Lower lobe of right lung (tissue), 2 donors: ENCODE measurements at places on chromosomes 6 and 20. TPM values are rescaled to one million over a fixed set of nuclear protein-coding genes. Genes with fewer than 3 reads are reported as not detected.
A peak's percentile ranks its signal among the peaks of the same experiment; 100 is the strongest.

DNA sequence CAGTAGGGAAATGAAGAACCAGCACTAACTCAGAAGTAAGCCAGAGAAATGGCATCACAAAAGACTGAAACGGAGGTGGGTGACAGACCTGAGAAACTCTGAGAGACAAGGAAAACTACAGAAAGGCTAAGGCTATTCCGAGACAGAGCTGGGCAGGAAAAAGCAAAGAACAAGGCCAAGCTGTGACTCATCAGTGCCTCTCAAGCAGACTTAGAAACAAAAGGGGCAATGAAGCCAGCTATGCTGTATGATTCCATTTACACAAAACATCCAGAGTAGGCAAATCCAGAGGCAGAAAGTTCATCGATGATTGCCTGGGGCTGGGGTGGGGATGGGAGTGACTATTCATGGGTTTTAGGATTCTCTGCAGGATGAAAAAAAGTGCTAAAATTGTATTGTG is 50.0 kb downstream of the SLC23A2 start:
- H3K4me1 ChIP-seq: peaks cover 17% of the 10 kb centered on the region
- peak overlapping the region; percentile 19 for H3K27ac ChIP-seq
- no peaks in the 10 kb centered on the region for H3K27me3 ChIP-seq
- H3K36me3 ChIP-seq: no peaks in the 10 kb centered on the region

GRCh38 chr6:103113416-103113815 is 1719.9 kb downstream of the GRIK2 start:
- H3K4me1 ChIP-seq: no peaks in the 10 kb centered on the region
- H3K27ac ChIP-seq: no peak overlapping the region
- no peak for DNase-seq
- H3K4me3 ChIP-seq: no peak overlapping the region

GRCh38 chr20:10705801-10706459 is 32.1 kb upstream of the JAG1 start:
- H3K4me1 ChIP-seq: no peaks in the 10 kb centered on the region
- H3K27ac ChIP-seq: no peak overlapping the region
- no peaks in the 10 kb centered on the region for H3K36me3 ChIP-seq
- DNase-seq: no peak
- no peak overlapping the region for H3K4me3 ChIP-seq
- H3K27me3 ChIP-seq: no peaks in the 10 kb centered on the region

- H3K27me3 ChIP-seq: no peaks in the 10 kb centered on the region
- no peaks in the 10 kb centered on the region for H3K4me1 ChIP-seq
- no peaks in the 10 kb centered on the region for H3K36me3 ChIP-seq
Observed at GRCh38 chr6:145763742-145764141, 28.4 kb upstream of the EPM2A start.

GRCh38 chr6:16670183-16670582 is 91.1 kb downstream of the ATXN1 start:
- H3K36me3 ChIP-seq: no peaks in the 10 kb centered on the region
- H3K27ac ChIP-seq: peak overlapping the region; percentile 51
- no peak overlapping the region for H3K4me3 ChIP-seq

DNA sequence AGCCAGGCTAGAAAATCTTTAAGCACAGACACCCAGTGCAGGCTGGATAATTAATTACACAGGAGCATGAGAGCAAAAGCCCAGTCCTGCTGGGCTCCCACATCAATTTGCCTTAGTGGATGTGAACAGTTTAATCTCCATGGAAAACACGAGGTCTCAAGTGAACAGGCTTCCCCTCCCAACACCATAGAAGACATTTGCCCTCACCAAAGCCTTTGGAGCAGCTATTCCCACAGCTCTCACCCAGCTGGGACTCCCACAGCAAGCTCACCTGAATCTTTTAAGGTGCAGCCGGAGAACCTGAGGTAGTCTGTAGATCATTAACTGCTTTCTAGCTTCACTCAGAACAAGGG is 12.0 kb downstream of the TOMM6 start:
- no peak overlapping the region for H3K4me3 ChIP-seq
- peaks cover 33% of the 10 kb centered on the region for H3K36me3 ChIP-seq
- no peak for DNase-seq
- H3K27ac ChIP-seq: no peak overlapping the region

DNA sequence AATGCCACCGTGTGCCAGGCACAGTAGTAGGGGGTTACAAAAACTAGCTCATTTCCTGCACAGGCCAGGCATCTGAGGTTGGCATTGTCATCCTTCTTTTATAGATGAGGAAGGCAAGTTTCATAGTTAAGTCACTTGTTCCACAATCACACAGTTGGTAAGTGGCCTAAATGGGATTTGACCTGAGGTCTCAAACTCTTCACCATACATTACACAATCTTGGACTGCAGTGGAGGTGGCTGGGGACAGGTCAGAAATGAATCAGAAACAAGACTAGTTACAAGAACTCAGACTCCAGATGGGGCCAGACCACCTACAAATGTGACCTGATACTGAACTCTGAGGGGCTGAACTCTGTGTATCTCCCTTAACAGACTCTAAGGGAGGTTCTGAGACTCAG is 49.4 kb downstream of the TRMT6 start:
- no peaks in the 10 kb centered on the region for H3K27me3 ChIP-seq
- H3K4me1 ChIP-seq: no peaks in the 10 kb centered on the region
- no peaks in the 10 kb centered on the region for H3K36me3 ChIP-seq

The GPX5 gene
- total RNA-seq: not detected

The RAB44 gene
- 0.95 TPM for total RNA-seq

The ZBTB12 gene
- 5.1 TPM for total RNA-seq

The OPRM1 gene
- total RNA-seq: not detected

The MYCT1 gene
- 18.0 TPM for total RNA-seq

The HLA-DRB1 gene
- 480 TPM for total RNA-seq

The PTCRA gene
- 9.8 TPM for total RNA-seq

The SS18L1 gene
- 17.8 TPM for total RNA-seq

The TREML1 gene
- total RNA-seq: 2.0 TPM

The LY6G6D gene
- total RNA-seq: not detected
